ENCODE measurements at places on chromosomes 4 and X.

- DNase-seq = no peak
These were observed 181.0 kb upstream of the CNKSR2 start for GRCh38 chrX:21193196-21193595.

DNA sequence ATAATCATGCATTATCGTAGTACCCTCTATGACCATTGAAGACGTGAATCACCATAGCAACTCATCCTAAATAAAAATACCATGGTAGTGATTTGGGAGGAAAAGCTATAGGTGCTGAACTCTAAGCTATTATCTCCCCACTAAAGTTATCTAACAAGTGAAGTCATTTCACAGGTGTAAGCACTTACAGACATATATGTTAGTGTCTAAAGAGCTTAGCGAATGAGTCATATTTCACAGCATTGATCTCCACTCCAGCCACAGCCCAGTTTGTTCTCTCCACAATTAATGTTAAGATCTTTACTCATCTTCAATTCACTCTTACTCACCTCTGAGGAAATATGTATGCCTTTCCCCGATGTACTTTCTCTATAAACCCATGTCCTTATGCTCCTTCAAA is 57.0 kb downstream of the DCAF8L1 start:
- DNase-seq = no peak

DNA sequence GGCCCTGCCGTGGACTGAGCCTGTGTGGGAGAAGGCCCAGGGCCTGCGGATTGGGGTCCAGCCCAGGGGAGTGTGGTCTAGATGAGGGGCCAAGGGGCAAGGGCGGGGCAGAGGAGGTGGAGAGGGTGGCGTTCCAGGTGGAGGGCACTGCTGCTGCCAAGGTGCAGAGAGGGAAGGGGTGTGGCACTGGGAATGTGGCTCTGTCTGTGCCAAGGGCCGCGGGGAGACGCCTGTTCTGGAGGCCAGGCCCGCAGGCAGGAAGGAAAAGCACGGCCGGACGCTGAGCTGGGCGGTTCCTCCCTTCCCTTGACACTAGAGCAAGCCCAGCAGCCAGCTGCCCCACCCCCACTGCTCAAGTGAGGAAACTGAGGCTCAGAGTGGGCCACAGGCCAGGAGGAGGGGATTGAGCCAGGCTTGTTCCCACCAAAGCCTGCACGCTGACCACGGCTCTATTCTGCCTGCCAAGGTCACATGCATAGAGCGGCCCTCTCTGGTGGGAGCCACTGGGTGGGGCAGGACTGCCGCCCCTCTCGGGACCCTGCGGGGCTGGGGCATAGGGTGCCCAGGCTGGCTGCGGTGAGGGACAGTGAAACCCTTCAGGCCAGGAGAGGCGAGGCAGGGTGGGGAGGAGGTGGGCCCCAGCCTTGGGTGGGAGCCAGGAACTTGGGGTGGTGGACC is 13.0 kb downstream of the SH3BP2 start:
- DNase-seq = no peak

DNA sequence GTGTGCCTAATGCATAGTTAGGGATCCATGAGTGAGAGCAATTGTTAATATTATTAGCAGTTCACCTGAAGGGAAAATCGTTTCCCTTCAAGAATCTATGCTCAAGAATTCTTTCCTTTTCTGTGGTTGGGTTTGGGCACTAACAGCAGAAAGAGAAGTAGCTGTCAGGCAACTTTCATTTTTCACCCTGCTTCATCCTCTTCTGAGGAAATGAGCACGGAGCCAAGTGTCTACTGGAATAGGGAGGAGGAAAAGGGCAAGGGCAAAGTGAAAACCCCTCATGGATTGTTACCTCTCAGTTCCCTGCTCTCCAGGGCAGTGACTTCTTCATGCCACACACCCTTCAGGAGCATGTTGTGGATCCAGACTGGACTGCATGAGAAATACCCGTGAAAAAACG is 2.6 kb upstream of the HPGDS start:
- DNase-seq = no peak

GRCh38 chr4:189202182-189202868 is 738.3 kb upstream of the FRG1 start:
- peak; percentile 10 for DNase-seq

DNA sequence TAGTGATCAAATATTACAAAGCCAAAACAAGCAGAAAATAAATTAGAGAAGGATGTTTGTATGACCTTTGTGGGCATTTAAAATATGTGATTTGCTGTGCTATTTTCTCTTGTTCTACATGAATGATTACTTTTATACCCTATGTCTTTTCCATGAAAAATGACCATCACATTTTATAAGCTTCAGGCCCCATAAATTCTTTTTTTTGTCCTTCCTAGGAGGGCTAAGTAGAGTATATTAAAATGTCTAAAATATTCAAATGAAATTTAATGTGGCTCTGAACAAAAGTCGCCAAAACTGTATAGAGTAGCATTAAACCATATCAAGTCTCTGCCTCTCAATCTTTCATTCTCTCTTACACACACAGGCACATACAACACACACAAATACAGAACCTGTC is 15.9 kb upstream of the EMCN start:
- no peak for DNase-seq

GRCh38 chr4:153784166-153784699 is 4.7 kb downstream of the SFRP2 start:
- DNase-seq = no peak

- DNase-seq = no peak
These were observed 29.2 kb upstream of the AREG start for GRCh38 chr4:74415602-74416300.

DNA sequence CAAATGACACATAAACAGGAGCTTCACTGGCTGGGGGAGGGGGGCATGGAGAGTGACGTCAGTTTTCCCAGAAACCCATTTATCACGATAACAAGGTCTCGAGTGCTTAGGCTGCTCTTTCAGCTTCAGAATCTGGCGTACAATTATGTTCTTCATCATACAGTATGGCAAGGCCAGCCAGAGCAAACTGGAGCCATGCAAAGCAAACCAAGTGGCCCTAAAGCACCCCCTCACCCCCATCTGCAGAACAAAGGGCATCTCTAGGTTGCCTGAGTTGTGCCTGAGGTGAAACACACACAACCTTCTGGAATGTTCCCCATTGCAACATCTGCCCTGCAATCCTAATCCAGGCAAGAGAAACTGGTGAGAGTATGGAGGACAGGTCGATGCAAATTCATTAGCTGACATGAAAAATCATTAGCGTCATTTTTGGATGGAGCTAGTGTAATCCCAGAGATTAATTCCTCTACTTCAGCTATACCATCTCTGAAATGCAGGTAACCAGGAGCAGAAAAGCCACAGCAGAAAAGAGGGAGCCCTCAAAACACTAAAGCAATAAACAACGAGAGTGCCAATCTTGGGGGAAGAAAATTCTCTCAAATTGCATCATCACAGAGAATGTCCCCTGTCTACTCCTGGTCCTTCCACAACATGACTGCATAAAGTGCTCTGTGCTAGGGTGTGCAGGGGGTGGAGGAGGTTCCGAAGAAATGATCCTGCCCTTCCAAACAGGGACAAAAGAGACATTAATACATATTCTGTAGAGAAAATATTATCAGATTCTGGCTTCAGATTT is 1.8 kb downstream of the SEPTIN6 start:
- DNase-seq = peak; percentile 76

DNA sequence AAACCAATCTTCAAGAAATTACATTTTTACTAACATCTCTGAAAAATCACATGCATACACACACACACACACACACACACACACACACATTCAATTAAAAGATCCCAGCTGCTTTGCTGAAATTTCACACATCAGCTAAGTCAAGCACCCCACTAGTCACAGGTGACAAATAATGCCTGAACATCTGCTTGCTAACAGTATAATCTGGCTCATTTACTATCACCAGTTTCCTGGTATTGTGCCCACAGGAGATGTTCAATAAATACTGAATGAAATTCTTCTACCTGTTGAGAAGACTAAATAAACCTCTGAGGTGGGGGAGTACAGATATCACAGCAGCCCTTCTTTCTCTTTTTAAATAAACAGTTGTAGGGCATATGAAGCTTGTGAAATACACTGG is 994.0 kb downstream of the ARAP2 start:
- no peak for DNase-seq

GRCh38 chr4:4625488-4625887 is 83.6 kb upstream of the STX18 start:
- DNase-seq = no peak

DNA sequence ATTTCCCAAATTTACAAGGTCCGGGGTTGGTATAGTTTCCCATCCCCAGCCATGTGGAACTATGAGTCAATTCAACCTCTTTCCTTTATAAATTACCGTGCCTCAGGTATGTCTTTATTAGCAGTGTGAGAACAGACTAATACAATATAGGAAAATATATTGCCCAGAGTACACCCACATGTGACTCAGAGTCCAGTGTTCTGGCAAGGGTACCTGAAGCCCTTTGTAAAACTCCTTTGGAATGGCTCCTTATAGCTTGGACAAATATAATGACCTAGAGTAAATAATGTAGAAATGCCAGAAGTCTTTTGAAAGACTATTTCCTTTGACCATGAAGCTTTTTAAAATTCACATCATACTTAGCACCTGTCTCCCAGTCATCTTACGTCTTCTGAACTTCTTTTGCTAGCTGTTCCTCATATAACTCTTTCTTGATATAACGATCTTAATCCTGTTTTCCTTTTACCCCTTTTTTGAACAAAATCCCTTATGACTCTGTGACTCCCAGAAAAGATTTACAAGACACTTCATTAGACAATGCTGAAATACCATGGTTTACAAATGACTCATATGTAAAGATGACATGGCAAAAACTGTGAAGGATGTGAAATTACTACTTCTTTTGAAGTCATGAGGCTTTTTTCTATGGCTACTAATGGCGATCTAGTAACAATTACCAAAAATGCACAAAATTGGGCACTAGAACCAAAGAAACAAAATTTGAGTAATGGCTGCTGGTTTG is 408.9 kb downstream of the NAP1L3 start:
- DNase-seq = no peak

DNA sequence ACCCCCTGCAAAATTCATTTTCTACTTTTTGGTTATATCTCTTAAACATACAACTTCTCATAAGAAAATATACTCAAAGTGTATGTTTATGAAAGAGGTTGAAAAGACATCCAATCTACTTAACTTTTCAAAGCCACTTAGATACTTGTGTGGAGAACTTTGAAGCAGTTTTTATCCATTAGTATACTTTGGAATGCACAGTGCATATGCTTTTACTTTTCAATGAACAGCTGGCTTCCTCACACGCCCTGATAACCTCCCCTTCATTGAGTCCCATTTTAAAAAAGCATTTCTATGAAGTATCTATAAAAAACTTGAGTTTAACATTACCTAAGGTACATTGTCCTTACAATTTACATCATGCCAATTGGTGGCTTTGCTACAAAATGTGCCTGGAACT is 73.8 kb downstream of the VEGFC start:
- DNase-seq = no peak

- no peak for DNase-seq
These were observed 29.6 kb downstream of the DOCK11 start for GRCh38 chrX:118525174-118525730.

GRCh38 chr4:65482410-65482809 is 187.9 kb downstream of the EPHA5 start:
- no peak for DNase-seq

- DNase-seq = no peak
These were observed 496.3 kb downstream of the PDGFC start for GRCh38 chr4:156475322-156475721.

DNA sequence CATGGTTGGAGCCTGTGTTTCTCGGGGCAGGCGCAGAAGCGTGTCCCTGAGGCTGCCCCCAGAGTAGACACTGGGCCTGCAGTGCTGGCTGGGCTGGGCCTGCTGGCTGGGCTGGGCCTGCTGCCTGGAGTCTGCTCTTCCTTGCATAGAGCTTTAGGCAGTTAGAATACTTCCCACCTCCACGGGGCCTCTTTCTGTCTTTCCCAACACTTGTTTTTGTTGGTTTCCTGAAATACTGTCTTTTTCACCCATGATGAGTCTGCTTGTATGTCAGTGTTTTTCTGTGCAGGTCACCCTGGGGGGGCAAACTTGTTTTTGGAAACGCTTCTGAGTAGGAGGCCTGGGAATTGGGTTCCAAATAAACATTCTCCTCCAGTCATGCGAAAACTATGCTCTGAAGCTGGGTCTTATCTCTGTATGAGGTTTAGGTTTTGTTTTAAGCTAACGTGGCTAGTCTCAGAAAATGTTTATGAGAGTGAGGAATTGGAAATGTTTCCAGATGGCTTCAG is 32.2 kb downstream of the TRMT44 start:
- DNase-seq = no peak

GRCh38 chrX:275967-276580 is 5.1 kb upstream of the PLCXD1 start:
- DNase-seq = peak; percentile 61
